Activated T-cell treated with anti-CD3 and anti-CD28 coated beads for 24 hours (primary cell): ENCODE measurements at places on chromosomes 2 and 18.

DNA sequence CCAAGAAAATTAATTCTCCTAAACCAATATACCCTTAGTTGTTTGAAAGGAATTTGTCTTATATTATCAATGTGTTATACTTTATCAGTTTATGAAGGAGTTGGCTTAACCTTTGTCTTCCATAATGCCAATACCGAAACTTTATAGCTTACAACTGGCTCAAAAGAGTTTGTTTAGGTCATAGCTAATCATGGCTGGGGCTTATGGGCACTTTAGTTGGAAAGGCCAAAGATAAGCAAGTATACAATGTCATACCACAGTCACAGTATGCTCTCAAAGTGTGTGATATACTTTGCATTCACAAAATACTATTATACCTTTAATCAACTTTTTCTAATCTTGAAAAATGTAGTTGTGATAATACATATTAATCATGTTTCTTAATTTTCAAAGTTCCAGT is 2.3 kb downstream of the KLHL41 start:
- no peak for DNase-seq

DNA sequence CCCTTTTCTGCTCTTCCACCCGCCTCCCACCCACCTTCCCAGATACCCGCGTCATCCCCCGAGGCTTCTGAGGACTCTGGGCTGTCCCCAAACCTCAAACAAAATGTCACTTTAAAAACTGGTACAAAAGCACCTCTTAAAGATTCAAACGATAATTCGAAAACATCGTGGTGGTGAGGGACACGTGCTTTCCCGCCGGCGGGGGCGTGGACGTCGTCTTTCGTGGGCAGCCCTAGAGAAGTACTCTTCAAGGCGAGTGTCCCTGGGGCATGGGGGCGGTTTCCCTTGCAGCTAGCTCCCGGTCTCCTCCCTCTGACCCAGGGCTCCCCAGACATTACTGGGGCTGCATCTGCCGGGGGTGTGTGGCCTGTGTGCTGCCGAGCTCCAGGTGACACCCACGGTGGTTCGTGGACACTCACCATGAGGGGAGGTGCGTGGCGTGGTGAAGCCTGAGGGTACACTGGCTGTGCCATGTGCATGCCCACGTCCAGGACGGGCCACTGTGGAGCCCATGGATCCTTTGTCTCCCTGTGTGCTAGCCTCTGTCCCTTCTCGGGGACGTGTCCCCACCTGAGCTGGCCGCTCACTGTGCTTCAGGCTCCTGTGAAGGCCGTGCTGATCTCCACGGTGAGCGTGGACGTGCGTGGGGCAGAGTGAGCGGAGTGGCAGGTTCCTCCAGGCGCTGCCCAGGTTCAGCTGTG is 117.8 kb downstream of the NFATC1 start:
- no peak for DNase-seq

DNA sequence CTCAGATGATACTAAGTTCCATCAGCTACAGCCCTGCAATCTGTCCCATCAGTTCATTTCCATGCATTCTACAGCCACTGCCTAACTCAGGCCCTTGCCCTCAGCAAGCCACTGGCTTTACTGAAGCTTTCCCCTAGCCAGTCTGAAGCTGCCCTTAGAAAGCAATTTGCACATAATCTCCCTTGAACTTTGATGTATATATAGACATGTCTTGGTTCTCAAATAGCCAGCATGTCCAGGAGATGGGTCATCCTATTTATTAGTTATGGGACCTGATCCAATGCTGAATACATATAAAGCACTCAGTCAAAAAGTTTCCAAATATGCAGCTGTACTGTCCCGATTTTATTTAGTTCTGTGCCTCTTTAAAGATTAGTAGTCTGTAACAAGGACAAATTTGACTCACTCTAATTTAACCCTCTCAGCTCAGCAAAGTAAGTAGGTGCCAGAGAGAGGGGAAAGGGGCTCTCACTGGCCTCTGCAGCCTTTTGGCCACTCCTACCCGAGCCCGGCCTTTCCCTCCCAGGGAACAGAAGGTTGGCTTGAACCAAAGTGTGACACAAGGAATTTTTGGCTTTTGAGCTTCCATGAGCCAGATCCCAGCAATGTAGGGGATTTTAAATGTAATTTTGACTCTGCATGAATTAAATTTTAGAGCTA is 70.7 kb downstream of the CCDC93 start:
- DNase-seq: no peak

GRCh38 chr2:219205165-219205538 is 1.4 kb upstream of the ZFAND2B start:
- DNase-seq: no peak

DNA sequence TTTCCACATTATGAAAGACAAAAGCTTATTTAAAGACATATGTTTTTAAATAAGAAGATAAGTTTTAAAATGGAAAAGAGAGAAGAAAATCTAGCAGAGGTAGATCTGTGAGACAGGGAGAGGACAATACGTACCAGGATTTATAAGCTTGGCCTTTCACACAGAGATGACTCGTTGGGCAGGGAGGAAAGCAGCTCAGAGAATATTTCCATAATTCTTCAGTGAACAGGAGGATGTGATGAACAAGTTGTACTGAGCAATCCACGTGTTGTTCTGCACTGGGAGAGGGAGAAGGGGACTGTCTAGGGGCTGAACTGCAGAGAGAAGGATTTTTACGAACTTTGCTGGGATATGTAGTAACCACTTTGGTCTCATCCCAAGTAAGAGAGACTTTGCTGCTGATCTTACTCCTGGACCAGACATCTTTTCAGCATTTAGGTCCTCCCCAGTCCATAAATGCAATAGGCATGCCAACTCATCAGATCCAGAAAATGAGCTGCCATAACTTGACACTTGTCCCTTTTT is 162.5 kb upstream of the SETBP1 start:
- no peak for DNase-seq

GRCh38 chr2:43219383-43220228 is 6.8 kb downstream of the ZFP36L2 start:
- DNase-seq: peak; percentile 66

GRCh38 chr2:11267931-11268330 is 76.5 kb downstream of the ROCK2 start:
- no peak for DNase-seq

- peak; percentile 13 for DNase-seq
Measured at GRCh38 chr2:202376460-202377206, 506 bp downstream of the BMPR2 start.

GRCh38 chr18:59517446-59518165 is 158.5 kb upstream of the LMAN1 start:
- no peak for DNase-seq

DNA sequence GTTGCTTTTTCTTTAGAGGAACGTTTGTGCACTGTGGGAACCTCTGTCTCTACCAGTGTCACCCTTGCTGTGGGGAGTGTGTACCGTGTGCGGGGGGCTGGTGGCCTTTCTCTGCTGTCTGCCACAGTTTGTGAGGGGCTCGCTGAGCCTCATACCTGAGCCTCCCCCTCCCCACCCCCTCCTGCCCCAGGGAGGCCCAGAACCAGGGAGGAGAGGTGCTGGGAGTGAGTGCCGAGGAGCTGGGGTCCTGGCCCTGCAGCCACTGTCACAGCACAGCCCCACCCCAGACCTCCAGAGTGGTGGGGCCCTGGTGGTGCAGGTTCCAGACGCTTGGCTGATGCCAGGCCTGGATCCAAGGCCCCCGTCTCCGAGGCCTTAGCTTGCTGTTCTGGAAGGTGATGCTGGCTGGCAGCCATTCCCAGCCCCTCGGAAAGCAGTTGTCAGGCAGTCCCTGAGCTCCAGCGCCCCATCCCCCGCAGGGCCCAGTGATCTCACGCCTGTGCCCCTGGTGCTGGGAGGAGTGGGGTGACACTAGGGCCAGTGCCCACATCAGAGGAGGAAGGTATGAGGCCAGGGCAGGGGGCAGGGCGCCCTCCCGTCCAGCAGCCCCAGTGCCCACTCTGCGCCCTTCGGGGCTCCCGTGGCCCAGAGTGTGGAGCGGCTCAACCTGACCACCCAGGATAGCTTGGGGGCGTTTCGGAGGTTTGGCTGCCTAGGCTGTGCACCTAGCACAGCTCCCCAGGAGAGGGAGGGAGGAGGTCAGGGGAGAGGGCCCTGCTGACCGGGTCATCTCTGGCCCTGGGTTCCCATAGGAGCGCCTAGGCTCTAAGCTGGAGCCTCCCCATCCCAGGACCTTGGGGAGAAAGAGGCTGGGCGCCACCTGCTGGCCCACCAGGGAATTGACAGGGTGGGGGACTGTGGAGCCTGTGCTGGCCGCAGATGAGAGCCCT is 53.0 kb upstream of the ALPP start:
- DNase-seq: peak; percentile 35

DNA sequence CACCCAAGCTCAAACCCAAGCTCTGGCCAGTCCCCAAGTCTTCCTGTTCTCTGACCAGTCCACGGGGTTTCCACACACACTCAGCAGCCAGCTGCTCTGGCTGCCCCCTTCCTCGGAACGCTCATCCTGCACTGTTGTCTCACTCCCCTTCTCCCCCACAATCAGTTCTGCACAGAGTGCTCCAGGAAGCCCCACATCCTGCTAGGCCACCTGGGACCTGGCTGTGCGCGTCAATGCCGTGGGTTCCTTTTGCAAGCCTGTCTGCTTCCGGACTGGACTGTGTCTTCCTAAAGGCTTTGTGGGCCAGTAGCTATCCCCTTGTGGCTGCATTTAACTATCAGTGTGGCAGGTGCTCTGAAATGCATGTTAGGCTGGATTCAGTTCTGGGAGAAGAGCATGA is 605.0 kb upstream of the RAB6C start:
- no peak for DNase-seq

- no peak for DNase-seq
Measured at GRCh38 chr18:3478262-3478978, 28.4 kb downstream of the TGIF1 start.

GRCh38 chr2:172038604-172039003 is 38.9 kb downstream of the METAP1D start:
- DNase-seq: no peak

GRCh38 chr18:48656176-48656575 is 117.3 kb downstream of the CTIF start:
- no peak for DNase-seq

DNA sequence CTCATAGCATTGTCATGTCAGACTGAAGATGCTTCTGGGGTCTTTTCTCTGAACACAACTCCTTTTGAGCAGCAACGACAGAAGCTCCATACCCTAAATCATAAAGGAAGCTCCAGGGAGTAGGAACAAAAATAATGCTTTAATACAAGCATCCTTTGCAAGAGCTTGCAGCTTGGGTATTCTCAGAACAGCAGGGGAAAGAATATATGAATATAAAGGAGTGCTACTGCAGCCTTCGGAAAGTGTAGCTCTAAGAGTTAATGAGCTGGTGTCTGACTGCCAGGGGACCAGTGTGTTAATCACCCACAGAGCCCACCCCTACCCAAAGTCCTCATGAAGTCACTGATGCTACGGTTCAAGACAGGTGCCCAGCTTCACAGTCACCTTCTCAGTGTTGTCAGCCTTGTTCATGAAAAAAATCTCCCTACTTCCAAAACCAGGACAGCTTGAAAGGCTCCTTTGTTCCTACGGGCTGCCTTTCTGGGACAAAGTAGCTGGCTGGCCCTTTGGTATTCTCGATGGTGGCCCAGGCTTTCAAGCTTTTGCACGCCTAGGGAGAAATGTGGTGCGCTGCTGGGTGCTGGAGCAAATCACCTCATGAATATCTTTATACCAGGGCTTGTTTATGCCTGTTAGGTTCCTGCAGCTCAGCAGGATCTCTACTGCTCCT is 259.7 kb downstream of the CMPK2 start:
- no peak for DNase-seq

GRCh38 chr2:54939446-54940118 is 110.7 kb downstream of the RTN4 start:
- no peak for DNase-seq

- DNase-seq: no peak
Measured at GRCh38 chr2:84474176-84474575, 15.1 kb upstream of the SUCLG1 start.

DNA sequence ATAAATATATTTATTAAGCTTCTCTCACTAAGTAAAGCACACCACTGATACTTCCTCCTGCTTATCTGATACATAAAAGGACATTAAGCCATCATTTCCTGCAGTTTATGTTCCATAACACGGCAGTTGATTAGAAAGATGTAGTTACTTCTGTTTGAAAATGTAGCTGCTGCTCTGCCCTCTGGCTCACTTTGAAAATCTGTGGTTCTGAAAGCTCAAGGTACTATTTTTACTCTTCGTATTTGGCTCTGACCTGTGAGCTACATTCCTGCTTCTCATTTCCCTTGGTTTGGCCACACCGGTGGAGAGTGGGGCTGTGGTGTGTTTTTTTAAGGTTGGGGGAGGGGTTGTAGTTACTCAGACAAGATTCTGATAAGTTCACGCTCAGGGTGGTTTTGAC is 12.8 kb upstream of the TTN start:
- DNase-seq: no peak

- DNase-seq: no peak
Measured at GRCh38 chr2:106885971-106886915, at the start of gene ST6GAL2. TSS of gene ST6GAL2 (minus strand) at chr2:106886167. CDS start at chr2:106843977, 42,190 bp downstream.

DNA sequence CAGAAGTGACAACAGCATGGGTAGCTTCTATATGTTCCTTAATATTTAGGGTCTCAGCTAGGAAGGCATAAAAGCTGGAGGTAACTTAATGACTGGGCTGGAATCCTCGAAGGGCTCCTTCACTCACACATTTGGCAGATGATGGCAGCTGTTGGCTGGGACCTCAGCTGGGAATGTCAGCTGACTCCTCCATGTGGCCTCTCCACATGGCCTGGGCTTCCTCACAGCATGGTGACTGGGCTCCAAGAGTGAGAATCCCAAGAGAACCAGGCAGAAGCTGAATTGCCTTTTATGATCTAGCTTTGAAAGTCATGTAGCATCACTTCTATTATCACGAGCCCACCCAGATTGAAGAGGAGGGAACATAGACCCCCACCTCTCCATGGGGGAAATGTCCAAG is 54.9 kb downstream of the TET3 start:
- no peak for DNase-seq

GRCh38 chr18:12640881-12641200 is 17.1 kb downstream of the SPIRE1 start:
- DNase-seq: no peak

DNA sequence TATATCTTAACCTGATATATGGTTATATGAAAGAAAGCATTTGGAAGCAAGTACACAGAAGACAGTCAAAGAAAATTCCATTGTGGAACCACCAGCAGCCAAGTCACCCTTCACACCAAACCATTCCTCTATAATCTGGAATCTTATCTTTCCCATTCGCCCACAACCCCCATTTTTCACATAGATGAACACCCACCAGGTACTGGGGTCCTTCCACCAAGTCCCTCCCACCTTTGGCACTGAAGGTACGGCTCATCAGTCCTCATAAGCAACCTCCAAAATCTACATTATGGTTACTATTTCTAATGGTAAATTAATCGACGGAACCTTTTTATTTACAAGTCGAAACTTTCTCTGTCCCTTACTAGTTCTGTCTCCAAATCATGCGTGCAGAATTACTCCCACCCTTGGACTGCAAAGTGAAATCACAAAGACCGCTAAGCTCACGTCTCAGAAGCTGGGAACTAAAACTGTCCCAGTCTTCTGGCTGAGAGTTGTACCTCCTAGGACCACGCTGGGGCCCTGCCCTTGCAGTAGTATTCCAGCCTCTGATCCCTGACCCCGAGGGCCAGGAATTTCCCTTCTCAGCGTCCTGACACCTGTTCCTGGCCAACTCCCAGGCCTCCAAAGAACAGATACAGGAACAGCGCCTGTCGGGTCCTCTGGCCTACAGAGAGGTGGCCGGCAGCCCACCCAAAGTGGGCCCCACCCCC is 702 bp downstream of the OLA1 start:
- DNase-seq: no peak

GRCh38 chr2:176160986-176161824 is 4.1 kb downstream of the HOXD3 start:
- no peak for DNase-seq
